Stimulated activated CD8-positive, alpha-beta memory T cell treated with anti-CD3 and anti-CD28 coated beads, Interleukin-4, amount 100 ng/mL, for 4 hours (primary cell): ENCODE measurements at places on chromosomes 7 and 10.

DNA sequence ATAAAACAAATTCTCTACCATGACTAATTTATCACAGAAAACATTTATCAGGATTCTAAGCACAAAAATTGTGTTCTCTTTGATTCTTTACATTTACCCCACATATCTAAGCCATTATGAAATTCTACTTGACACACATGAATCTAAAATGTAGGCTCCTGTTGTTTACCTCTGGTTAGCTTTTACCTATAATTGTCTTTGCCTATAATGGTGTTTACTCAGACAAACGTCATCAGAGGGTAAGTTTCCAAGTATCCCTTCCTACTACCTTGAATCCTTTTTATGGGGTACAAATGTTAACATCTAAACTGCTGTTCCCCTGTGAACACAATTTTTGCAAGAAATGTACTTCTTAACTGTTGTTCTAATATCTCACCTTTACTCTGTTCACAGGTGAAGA, 63.5 kb downstream of the MINDY3 start:
- no peak for DNase-seq

DNA sequence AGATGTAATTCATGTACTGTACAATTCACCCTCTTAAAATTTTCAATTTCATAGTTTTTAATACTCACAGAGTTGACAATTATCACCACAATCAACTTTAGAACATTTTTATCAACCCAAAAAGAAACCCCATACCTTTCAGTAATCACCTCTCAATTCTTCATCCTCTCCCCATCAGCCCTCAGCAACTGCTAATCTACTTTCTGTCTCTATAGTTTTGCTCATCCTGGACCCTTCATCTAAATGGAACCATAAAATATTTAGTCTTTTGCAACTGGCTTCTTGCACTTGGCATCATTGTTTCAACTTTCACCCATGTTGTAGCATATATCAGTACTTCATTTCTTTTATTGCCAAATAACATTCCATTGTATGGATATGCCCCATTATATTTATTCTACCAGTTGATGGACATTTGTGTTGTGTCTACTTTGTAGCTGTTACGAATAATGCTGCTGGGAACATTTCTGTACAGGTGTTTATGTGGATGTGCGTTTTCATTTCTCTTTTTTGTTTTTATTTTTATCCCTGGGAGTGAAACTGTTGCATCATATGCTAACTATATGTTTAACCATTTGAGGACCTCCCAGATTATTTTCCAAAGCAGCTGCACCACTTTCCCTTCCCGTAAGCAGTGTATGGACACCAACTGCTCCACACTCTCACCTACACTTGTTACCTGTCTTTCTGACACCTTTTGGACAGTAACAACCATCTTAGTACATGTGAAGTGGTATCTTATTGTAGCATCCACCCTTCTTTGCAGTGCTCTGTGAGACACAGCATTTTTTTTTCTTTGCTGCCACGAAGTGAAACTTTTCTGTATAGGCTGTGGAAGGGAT, 65.4 kb upstream of the APBB1IP start:
- DNase-seq: no peak

DNA sequence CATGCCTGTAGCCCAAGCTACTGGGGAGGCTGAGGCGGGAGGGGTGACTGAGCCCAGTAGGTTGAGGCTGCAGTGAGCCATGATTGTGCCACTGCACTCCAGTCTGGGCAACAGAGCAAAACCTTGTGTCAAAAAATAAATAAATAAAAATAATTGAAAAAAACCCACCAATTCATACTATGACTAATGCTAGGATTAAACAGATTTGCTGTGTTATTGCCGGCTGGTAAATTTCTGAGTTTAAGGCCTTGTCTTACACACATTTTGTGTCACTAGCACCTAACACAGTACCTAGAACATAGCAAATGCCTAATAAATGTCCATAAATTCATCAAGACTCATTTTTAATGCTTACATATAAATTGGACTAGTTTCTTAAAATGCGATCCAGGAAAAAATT, 8.7 kb downstream of the ESYT2 start:
- no peak for DNase-seq

- no peak for DNase-seq
These were observed 130.6 kb downstream of the PLXDC2 start for GRCh38 chr10:19946791-19947190.

GRCh38 chr7:157775560-157776332, 438.9 kb downstream of the DNAJB6 start:
- no peak for DNase-seq

DNA sequence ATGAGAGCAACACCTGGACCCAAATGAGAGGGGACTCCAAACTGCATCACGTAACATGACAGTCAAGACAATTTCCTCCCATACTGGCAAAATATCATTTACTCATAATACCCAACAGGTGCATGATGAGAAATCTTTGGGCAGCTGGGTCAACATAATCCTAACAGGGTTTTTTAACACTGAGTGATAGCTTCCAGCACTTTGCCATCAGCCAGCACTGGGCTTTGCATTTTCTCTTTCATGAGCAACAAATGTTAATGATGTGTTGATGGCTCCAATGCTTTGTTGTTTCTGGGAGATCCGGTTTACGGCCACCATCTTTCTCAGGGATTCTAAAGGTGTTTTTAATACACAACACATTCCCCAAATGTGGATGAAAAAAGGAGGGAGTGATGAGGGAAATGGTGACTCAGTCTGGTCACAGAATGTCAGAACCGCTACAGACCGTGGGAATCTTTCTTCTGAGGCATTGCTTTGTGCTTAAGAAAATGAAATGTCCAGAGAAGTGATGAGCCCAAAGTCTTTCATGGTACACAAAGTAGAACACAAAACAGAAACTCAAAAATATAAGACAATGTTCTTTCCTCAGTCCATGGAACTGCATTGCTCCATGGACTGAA, 705.7 kb upstream of the IGFBP3 start:
- DNase-seq: no peak

DNA sequence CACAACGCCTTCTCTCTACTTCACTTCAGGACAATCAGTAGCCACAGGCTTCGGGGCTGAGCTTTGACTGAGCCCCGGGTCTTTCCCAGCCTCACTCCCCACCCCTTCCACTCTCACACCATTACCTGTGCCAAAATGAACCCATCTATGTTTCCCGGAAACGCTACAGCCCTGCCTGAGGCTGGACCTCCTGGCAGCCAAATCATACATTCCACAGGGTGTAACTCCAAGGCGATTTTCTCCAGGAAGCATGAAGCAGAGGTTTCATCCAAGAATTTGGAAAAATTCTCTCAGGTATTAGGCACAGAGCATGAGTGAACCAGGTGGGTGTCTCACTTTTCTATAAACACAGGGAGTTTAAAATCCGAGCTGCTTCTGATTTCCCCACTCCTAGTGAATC, 286.3 kb downstream of the TNS3 start:
- no peak for DNase-seq

GRCh38 chr10:26697922-26698608, 564 bp downstream of the PDSS1 start:
- no peak for DNase-seq

DNA sequence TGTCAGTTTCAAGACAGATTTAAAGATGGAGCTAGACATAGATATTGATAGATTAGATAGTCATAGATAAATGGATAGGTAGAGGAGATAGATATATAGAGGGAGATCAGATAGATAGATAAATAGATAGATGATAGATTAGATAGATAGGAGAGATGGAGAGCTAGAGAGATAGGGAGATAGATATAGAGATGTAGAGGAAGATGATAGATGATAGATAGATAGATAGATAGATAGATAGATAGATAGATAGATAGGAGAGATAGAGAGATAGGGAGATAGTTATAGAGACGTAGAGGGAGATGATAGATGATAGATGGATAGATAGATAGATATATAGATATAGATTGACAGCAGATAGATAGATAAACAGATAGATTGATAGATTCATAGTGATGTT, 1038.8 kb upstream of the AUTS2 start:
- no peak for DNase-seq

GRCh38 chr7:28312948-28313347, 99.4 kb upstream of the CREB5 start:
- DNase-seq: no peak

DNA sequence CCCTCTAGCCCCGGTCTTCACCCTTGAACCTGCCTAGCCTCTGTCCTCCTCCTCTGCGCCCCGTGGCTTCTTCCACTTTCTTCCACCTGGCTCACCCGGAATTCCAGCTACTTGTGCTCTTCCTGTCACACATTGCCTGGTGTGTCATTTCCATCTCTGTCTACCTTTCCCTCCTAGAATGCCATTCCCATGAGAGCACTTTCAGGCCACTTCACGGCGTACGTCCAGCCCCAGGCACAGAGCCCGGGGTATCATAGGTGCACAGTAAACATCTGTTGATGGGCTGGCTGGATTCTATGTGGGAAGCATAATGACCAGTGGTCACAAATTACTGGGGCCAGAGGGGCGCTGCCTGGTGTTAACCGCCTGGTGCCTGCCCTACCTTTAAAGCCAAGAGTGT, 161.3 kb downstream of the CUX1 start:
- DNase-seq: no peak

DNA sequence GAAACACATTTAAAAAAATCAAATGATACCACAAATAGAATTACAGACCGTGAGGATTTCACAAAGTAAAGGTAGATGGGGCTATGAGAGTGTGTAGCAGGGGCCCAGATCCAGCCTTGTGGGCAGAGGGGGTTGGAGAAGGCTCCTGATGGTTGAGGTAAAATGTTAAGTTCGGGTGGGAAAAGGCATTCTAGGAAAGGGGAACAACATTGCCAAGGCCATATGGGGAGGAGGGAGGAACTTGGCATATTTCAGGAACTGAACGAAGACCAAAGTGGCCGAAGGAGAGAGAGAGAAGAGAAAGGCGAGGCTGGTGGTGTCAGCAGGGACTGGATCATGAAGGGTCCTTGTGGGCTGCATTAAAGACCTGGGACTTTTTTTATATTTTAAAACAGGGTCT, 98.9 kb downstream of the CARD11 start:
- DNase-seq: no peak

- DNase-seq: no peak
These were observed 84.8 kb upstream of the PHF14 start for GRCh38 chr7:10888861-10889260.

GRCh38 chr10:133335246-133336117, 1.2 kb downstream of the CALY start:
- DNase-seq: peak; percentile 66

GRCh38 chr7:18788026-18788425, 292.5 kb downstream of the HDAC9 start:
- DNase-seq: no peak

- no peak for DNase-seq
These were observed 15.2 kb upstream of the WNT2 start for GRCh38 chr7:117338020-117338419.

GRCh38 chr10:17062955-17063484, 66.6 kb downstream of the CUBN start:
- no peak for DNase-seq

- no peak for DNase-seq
These were observed 964.7 kb downstream of the LRMDA start for GRCh38 chr10:76396134-76396533.

DNA sequence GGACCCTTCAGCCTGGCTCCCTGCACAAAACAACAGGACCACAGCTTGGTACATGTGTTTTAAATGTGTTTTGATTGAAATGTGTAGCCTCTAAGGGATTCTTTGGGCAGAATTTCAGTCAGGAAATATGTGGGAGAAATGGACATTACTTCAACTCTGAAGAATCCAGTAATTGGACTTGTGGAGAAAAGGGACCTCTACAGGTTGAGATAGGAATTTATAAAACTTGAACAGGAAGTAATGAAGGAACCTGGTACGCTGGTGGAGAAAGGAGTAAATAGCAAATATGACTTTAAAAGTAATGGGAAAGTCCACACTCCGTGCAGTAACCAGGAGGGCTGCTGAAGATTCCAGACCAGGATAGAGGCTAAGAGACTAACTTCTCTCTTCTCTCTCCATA, 220.5 kb downstream of the LHFPL3 start:
- DNase-seq: no peak
